Stimulated activated CD4-positive, alpha-beta T cell treated with anti-CD3 and anti-CD28 coated beads, Interleukin-15, amount 100 ng/mL, for 1 hour (primary cell): ENCODE measurements at places on chromosomes 12 and 14.

DNA sequence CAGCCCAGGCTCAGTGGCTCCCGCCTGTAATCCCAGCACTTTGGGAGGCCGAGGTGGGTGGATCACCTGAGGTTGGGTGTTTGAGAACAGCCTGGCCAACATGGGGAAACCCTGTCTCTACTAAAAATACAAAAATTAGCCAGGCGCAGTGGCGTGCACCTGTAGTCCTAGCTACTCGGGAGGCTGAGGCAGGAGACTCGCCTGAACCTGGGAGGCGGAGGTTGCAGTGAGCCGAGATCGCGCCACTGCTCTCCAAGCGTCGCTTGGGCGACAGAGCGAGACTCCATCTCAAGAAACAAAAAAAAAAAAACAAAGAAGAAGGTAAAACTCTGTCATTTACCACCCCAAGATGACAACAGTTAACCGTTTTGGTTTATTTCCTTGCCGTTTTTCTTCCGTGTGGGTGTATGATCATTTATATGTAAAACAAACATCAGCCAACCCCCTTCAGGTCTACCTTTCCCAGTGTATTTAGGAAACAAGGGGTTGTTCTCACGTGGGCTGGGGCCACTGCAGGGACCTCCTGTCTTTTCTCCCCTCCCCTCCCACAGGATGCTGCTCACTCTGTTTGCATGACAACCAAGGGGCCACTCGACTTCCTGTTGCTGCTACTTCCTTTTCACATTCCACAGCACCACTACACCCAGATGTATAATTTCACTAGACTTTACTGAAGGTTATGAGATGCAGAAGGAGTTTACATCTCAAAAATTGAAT is 13.6 kb downstream of the TTC9 start:
- DNase-seq = peak; percentile 39

DNA sequence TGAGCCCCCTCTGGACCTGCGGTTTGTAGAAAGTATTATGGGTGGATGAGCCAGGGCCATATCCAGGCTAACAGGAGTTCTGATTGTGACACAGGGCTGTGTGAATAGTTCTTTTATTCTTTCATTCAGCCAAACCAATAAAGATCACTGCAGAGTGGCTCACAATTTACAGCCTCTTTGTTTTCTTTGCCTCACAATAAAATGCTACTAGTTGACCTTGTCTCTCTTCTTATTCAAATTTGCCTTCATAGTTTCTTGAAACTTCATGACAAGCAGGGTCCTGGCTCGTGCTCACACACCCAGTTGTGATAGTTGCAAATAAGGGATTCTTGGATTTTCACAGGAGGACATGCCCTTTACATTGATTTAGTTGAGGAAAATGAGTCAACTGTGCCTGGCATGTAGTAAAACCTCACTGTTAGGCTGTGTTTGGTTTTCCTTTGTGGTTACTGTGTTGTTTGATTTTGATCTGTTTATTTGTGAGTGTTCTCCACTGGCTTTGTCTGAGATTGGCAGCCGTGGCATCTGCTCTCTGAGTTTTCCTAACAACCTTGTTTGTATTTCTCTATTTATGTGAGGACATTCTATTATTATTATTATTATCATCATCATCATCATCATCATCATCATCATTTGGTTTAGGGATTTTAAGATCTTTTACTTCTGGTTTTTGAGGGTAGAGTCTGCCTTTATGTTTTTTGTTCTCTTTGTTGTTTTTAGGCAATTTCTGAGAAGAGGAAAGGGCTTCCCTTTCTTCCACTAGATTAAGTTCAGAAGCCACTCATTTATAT is 2.7 kb upstream of the KRT6B start:
- no peak for DNase-seq

- no peak for DNase-seq
Observed at GRCh38 chr14:90659156-90659555, 157.1 kb downstream of the TTC7B start.

DNA sequence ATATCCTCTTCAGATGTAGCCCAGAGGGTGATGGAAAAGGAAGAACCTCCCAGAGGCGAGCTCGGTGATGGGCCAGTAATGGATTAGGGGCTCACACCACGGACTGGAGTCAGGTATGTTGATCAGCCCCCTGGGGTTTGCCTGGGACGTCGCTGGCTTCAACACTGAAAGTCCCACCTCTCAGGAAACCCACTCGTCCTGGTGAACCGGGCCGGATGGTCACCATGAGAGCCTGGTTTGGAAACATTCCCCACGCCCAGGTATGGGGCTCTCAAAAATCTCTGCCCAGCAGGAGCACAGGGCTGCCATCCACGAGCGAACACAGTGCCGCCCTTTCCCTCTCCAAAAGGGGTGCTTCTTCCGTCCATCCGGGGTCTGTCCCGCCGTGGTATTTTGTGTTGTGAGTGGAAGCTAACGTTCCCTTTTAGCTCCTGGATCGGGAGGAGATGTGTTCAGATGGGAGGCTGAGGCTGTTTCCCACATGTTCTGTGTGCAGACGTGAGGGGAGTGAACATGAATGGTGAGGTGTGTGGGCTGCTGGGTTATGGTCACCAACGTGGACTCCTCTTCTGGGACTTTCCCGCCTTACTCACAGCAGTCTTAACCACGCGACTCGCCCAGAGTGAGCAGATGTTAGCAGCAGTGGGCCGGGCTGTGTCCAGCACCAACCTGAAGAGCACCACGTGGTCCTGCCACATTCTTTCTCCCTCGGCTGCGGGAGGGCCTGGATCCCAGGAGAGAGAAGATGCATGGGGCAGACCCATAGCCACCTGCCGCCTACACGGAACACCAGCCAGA is 139.2 kb downstream of the KIF26A start:
- DNase-seq = no peak

GRCh38 chr14:76946753-76947077 is 81.8 kb downstream of the IRF2BPL start:
- DNase-seq = no peak

GRCh38 chr12:112822056-112822455 is 30.5 kb downstream of the RPH3A start:
- DNase-seq = no peak

- no peak for DNase-seq
Observed at GRCh38 chr12:47781479-47782371, 8.7 kb downstream of the SLC48A1 start.

DNA sequence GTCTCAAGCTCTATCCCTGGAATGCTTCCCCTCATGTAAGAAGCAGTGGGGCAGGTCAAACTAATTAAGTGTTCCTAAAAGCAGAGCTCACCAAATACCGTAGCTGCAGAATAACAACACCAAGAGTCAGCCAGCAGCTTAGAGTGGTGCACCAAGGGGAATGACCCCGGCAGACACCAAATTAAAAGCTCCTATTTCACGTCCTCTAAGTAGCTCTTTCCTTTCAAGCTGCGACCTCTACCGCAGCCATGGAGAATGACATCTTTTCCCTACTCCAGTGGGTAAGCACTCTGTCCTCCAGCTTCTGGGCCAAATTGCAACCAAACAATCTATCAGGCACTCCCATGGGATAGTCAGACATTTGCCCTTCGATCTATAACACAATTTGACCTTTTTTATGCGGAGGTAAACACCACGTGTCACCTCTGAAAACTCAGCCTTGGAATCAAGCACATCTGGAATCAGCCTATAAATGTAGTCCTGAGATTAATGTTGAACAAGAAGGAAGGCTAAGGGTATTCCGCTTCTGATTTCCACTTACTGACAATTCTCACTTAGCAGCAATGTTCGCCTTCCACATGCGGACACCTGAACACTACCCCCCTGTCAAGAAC is 67.6 kb upstream of the CDKN3 start:
- no peak for DNase-seq

DNA sequence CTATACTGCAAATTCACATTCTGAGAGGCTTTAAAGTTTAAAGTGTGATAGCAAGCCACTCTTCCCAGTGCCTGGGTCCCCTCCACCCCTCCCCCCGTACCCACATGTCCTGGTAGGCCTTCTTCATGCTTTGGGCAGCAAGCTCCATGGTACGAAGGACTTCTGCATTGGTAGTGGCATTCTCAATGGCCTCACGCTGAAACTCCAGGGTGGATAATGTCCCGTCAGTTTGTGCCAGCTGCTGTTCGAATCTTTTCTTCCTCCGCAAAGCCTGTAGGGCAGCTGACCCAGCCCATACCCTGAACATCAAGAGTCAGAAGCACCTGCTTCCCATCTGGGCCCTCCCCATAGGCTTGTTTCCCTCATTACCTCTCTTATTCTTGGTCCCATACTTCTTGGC is 2.0 kb downstream of the CHMP4A start:
- DNase-seq = no peak

GRCh38 chr12:82886671-82887340 is 200.1 kb downstream of the TMTC2 start:
- DNase-seq = no peak

- no peak for DNase-seq
Observed at GRCh38 chr14:20223410-20223809, at the start of gene OR11H6. OR11H6 (plus strand) TSS chr14:20223710; CDS start chr14:20223710, 0 bp downstream.

GRCh38 chr12:30043151-30043847 is 259.6 kb upstream of the TMTC1 start:
- DNase-seq = no peak

GRCh38 chr12:131573631-131574394 is 137.1 kb upstream of the SFSWAP start:
- DNase-seq = no peak

DNA sequence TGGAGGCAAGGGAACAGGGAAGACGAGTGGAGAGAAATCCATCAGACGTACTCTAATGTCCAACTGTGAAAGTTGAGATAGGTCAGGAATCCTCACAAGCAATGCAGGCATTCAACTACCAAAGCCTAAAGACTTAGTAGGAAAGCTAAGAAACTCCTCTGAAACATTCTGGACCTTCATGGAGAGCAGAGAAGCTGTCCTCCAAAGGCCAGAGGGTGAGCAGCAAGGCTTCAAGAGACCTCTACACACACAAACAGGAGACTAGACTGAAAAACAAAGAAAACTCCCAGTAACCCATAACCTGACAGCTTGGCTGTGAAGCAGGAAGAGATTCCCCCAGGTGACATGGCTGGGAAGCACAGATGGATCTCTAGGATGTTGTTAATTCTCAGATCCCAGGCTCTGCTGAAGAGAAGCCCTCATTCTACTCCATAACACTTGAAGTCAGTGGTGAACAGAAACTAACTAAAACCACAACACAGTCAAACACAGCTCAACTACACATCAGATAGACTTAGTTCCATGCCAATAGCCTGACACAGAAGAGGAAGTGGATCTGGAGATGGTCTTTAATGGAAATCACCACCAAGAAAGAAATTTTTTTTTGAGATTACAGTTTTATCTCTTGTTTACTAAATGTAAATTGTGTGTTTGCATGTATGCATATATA is 23.2 kb upstream of the LYZ start:
- DNase-seq = no peak

DNA sequence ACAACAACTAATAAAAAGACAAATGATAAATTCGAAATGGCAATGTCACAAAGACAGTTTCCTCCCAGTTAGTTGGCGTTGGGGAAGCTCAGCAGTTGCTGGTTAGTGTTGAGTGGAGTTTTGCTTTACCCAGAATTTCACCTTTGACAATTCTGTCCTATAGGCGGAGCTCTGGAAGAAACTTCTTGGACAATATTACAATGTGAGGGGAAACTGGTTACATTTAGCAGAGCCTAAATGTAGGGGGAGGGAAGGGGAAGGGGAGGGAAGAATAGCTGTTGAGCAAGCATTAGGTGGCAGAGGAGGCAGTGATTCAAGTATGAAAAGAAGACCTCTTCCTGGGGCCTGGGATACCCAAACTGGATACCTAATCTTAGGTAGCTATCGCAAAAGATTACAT is 51.4 kb downstream of the BDKRB1 start:
- no peak for DNase-seq

DNA sequence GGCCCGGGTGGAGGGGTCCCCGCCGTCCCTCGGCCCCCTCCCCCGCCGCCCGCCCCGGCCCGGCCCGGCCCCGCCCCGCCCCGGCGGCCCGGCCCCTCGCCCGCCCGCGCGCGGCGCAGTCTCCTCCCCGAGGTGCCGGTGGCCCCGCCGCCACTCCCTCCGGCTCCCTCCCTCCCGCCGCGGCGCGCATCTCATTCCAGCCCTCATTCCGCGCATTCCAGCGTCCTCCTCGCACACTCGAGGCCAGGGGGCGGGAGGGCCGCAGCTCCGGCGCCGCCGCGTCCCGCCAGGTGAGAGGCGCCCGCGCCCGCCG is at the start of gene TEAD4:
Gene TEAD4, plus strand, starts transcription at position 206 of the 313 bp plus-strand sequence.
- no peak for DNase-seq
